Stimulated activated naive CD8-positive, alpha-beta T cell treated with anti-CD3 and anti-CD28 coated beads, Interleukin-15, amount 100 ng/mL, for 72 hours (primary cell): ENCODE measurements at places on chromosomes 11 and 22.

DNA sequence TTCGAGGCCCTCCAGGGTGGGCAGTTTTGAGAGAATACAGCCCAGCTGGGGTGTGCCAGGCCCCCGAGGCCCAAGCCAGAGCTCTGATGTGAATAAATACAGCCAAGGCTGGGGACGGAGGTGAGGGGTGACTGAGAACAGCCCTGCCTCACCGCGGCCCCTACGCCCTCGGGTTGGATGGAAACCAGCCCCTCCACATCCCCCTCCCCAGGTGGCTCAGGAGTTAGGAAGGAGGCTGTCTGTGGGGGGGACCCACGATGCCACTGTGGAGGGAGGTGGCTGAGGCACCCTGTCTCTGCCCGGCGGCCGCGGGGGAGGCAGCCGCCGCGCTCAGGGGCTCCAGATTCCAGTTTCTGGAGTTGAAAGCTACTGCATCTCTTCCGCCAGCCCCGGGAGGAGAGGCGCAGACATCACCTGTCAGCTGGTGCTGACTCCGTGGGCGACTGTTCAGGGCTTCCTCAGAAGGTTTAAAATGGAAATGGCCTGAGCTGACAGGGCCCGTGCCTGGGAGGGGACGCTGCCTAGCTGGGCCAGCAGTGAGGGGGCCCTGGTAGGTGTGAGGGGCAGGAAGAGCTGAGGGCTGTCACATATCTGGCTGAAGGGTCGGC lies 1.4 kb downstream of the FLRT1 start:
- no peak for DNase-seq

GRCh38 chr11:103949781-103950180 lies 86.7 kb upstream of the DDI1 start:
- no peak for DNase-seq

GRCh38 chr11:65917077-65917433 lies 1.8 kb downstream of the C11orf68 start:
- no peak for DNase-seq

DNA sequence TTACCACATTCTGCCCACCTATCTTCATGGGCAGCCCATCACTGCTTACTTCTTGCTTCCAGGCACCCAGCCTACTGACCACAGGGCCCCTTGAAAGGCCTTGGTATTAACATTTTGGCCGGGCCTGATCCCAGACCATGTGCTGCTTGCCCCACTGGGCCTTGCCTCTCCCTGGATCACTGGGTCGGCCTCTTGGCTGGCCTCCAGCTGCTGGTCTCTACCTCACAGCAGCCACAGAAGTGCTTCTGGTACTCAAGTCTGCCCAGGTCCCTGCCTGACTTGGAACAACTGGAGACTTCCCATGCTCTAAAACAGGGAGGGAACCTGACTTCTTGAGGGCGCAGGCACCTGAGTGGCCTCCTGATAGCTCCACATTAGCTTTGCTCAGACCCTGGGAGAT lies 63.6 kb downstream of the THAP12 start:
- DNase-seq: no peak

GRCh38 chr22:32473388-32473952 lies 1.1 kb upstream of the FBXO7 start:
- DNase-seq: peak; percentile 59

GRCh38 chr11:118790357-118791110 lies 430 bp downstream of the DDX6 start:
- peak; percentile 76 for DNase-seq

DNA sequence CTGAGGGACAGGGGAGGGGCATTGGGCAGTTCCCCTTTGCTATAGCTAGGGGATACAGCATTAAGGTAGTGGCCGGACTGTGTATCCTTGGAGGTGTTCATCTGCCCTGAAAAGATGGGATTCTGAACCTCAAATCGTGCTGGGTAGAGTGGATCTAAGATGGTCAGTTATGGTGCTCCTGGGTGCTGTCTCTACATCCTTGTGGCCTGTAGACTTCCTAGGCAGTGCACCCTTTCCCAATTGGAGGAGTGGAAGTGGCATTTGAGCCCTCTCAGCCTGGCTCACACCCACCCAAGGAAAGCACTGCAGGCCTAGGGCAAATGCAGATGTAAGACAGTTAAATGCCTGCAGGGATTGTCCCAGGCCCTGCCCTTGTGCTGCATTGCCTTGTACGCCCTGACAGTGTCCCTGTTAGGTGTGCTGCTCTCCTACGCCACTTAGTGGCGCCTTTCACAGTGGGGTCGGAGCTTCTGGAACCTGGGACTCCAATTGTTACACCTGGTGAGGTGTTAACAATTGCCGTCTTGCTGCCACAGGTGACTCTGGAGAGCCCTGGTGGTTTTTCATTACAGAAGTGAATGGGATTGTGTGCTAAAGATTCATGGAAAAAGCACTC lies 35.0 kb downstream of the PPFIBP2 start:
- DNase-seq: peak; percentile 21

- no peak for DNase-seq
Measured at GRCh38 chr11:44811841-44812448, 85.2 kb downstream of the TSPAN18 start.

- DNase-seq: no peak
Measured at GRCh38 chr11:46387919-46388618, 3.5 kb downstream of the CHRM4 start.

DNA sequence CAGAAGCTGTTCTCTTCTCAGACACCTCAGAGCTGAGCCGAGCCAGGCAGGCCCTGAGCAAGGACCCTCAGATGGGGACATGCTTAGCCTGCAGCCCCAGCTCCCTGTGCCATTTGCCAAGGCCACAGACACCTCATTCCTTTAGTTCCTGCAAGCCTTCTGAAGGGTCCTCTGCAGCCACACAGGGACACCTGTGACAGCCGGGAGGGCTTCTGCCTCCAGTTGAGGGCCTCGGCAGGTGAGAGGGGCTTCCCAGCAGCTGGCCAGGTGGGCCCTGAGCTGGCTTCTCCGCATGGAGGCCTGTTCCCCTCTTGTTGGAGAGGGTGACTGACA lies 18.2 kb downstream of the INCENP start:
- DNase-seq: no peak

- DNase-seq: no peak
Measured at GRCh38 chr11:101326141-101326540, 196.5 kb upstream of the PGR start.

DNA sequence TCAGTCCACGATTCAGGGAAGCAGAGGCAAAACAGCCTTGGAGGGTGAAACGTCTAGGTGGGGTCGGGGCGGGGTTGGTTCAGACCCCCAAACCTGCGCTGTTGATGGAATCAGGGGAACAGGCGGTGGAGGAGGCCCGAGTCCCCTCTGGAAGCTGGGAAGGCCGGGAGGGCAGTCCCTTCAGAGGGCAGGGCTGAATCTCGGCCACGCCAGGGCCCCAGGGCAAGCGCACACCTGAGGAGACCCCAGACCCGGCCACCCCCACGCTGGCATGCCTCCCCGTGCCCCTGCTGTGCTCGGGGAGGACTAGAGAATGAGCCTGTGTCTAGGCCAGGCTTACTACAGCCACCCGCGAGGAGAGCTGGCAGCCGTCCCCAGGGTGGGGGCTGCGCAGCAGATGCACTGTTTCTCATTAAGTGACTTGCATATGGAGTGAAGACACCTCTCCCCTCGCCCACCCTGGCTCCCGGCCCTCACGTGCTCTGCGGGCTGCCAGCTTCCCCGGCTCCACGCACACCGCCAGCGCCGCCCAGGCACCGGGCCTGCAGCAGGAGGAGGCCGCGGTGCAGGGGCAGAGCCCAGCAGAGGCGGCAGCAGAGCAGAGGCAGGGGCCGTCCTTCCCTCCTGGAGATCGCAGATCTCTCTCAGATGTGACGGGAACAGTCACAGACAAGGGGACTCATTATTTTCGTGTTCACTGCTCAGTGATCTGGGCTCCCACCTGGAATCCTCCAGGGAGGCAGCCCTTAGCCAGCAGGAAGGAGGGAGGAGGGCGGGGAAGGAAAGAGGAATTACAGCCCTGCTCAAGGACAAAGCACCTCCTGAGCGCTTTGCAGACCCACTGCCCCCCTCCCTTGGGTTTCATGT lies 47.1 kb upstream of the OPCML start:
- no peak for DNase-seq

DNA sequence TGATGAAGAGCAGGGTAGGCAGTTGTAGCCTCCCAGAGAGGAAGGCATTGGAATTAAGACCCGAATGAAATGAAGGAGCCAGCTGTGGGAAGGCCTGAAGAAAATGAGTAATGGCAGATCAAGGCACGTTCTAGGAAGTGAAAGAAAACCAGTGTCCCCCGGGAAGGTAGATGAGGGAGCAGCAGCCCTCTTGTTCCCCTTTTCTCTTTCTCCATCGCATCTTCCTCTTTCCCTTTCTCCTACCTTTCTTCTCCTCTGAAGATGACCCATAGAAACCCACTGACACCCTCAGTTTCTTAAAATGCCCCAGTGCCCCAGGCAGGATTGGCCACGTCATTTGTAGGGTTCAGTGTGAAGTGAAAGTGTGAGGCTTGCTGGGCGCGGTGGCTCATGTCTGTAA lies 172.6 kb upstream of the SEZ6L start:
- DNase-seq: no peak

- DNase-seq: no peak
Measured at GRCh38 chr11:117842131-117842941, 17.8 kb upstream of the FXYD2 start.

DNA sequence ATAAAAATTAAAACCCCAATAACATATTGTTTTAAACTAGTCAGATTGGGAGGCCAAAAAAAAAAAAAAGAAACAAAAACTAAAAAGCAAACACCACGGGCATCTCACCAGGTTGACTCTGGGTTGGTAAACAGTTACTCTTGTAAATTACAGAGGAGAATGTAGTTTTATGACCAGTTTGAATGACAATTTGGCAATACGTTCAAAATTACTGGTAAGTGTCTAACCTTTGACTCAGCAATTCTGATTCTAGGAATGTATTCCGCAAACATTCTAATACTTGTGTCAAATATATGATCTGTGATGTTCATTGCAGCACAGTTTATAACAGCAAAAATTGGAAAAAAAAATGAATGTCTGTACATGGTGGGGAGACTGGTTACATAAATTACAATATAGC lies 1376.0 kb downstream of the TBC1D22A start:
- DNase-seq: no peak

DNA sequence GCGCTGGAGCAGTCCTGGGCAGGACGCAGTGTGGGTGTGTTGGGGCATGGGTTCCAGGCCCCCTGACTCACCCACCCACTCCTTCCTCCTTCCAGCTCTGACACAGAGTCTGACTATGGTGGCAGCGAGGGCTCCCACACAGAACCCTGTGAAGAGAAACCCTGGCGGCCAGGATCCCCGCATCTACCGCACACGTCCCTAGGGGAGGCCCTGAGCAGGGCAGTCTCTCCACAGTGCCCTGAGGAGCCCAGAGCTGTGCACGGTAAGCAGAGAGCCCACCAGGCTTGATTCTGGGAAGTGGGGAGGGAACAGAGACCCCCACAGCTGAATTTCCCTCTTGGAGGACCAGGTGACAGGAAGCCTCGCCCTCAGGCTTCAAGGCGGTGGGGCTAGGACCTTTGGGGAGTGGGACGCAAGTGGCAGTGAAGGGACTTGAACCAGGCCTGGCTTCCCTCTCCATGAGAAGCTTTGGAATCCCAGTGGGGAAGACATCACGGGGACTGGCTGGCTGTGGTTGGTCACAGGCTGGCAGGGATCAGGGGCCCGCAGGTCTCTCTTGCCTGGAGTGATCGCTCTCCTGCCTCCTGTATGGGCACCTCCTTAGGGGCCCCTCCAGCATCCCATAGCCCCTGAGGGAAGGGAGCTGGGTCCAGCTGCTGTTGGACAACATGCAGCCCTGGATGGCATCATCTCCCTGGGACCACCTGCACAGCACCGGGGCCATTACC lies 96.4 kb upstream of the PARVA start:
- no peak for DNase-seq

DNA sequence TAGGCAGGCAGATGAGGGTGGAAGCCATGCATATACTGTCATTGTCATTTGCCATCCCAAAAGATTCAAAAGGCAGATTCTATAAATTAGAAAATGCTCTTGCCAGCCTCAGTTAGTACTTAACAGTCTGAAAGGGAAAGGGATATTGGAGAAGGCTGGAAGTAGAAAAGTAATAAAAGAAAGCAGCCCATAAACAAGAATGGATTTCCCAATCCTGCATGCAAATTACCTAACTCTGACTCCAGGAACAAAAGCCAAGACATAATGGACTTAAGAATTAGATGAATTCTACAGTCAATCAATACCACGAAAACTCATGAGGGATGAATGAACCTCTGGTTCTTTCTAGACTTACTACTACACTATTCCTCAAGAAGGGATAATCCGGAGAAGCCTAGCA lies 5.9 kb downstream of the PAK1 start:
- no peak for DNase-seq

- no peak for DNase-seq
Measured at GRCh38 chr22:28882545-28882877, 861 bp upstream of the ZNRF3 start.

DNA sequence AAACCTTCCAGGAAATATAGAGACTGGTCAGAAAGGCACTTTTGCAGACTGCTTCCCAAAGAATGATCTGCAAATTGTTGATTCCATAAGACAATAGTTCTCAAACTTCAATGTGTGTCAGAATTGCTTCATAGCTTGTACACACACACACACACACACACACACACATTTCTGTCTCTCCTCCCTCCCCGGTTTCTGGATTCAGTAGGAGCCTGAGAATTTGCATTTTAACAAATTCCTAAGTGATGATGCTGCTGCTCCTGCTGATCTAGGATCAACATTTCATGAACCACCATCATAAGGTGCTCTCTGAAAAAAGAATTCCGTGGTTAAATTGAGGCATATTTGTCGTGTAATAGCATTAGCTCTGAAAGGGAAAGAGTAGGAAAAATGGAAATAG lies 35.3 kb upstream of the FZD4 start:
- no peak for DNase-seq

DNA sequence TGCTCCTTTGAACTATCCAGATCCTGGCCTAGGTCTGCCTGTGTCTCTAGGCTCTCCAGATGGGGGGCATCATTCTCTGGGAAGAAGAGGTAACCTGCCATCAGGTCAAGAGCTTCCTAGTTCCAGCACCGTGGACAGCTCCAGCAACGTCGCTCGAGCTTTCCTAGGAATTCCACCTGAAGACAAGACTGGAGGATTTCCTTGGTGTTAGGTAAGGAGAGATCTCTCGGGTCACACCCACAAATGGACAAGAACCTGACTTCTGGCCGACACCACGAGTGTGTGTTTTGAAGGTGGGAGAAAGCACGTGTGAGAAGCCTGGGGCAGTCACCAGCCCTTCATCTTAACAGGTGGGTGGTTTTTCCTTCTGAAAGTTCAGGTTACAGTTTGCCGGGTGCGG lies 1.2 kb downstream of the PRG3 start:
- no peak for DNase-seq

DNA sequence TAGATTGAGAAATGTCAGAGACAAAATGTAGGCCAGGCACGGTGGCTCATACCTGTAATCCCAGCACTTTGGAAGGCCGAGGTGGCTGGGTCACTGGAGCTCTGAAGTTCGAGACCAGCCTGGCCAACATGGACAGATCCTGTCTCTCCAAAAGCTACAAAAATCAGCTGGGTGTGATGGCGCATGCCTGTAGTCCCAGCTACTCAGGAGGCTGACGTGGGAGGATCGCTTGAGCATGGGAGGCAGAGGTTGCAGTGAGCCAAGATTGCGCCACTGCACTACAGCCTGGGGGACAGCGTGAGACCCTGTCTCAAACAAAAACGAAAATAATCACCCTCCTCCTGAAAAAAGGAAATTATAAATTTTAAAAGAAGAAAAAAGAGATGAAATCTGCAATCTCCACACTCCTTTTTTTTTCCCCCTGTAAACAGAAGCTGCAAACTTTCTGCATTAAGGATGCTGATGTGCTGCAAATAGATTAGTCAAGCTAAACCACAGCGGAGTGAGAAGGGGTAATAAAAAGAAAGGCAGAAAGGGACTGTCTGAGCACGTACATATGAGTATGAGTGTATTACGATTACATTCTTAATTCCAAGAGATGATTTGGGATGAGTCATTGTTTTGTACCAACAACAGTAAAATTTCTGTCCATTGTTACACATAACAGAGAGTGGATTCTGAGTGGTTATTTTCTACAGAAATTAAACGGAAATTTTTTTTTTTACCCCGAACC lies 87.3 kb downstream of the SIK3 start:
- no peak for DNase-seq
